ENCODE measurements at places on chromosomes 4 and X. TPM values are rescaled to one million over a fixed set of nuclear protein-coding genes. Genes with fewer than 3 reads are reported as not detected.

- H3K27ac ChIP-seq, result no peak overlapping the region
- no peaks in the 10 kb centered on the region for H3K36me3 ChIP-seq
- H3K27me3 ChIP-seq, result peaks cover 3% of the 10 kb centered on the region
- no peak overlapping the region for H3K4me3 ChIP-seq
- H3K4me1 ChIP-seq, result no peaks in the 10 kb centered on the region
Observed at GRCh38 chrX:93637591-93637990, 35.8 kb downstream of the NAP1L3 start.

Gene SMIM10
- total RNA-seq, result 0.30 TPM

GRCh38 chrX:55981603-55982002 is 250.6 kb upstream of the KLF8 start:
- H3K36me3 ChIP-seq, result peaks cover 7% of the 10 kb centered on the region
- no peaks in the 10 kb centered on the region for H3K4me1 ChIP-seq
- no peak overlapping the region for H3K27ac ChIP-seq
- H3K27me3 ChIP-seq, result no peaks in the 10 kb centered on the region
- no peak overlapping the region for H3K4me3 ChIP-seq

Gene UPF3B
- total RNA-seq, result 21.3 TPM

- H3K4me3 ChIP-seq, result no peak overlapping the region
- H3K4me1 ChIP-seq, result no peaks in the 10 kb centered on the region
- peaks cover 3% of the 10 kb centered on the region for H3K36me3 ChIP-seq
- H3K27me3 ChIP-seq, result no peaks in the 10 kb centered on the region
Observed at GRCh38 chr4:182863501-182863900, 53.7 kb downstream of the DCTD start.

Gene RAB41
- total RNA-seq, result not detected

- H3K36me3 ChIP-seq, result peaks cover 45% of the 10 kb centered on the region
- H3K27me3 ChIP-seq, result no peaks in the 10 kb centered on the region
Observed at GRCh38 chr4:105455998-105456397, 17.9 kb downstream of the PPA2 start.

- no peak overlapping the region for H3K27ac ChIP-seq
- no peaks in the 10 kb centered on the region for H3K36me3 ChIP-seq
- no peak overlapping the region for H3K4me3 ChIP-seq
- DNase-seq, result no peak
- H3K27me3 ChIP-seq, result no peaks in the 10 kb centered on the region
Observed at GRCh38 chrX:97060020-97060419, 176.3 kb downstream of the RPA4 start.

Gene GAGE12J
- total RNA-seq, result not detected

- H3K4me3 ChIP-seq, result no peak overlapping the region
- H3K4me1 ChIP-seq, result no peaks in the 10 kb centered on the region
- DNase-seq, result no peak
- peaks cover 10% of the 10 kb centered on the region for H3K27me3 ChIP-seq
Observed at GRCh38 chr4:146041139-146042004, 102.7 kb upstream of the ZNF827 start.

DNA sequence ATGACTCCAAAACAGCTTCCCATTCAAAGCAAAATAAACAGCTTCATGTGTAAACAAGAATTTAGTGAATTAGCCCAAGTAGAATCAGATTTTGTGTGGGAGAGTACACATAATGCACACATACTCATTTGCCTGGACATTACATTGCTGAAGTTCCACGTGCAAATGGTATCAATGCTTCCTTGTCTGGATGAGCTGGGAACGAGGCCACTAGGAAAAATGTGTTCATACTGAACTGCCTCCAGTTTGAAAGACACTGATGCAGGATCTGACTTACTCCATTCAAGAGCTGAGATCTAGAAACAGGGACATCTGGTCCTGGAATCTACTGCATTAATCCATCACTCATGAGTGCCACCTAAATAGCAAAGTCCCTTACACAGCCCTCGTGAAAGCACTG is 228.0 kb downstream of the APBB2 start:
- H3K4me1 ChIP-seq, result no peaks in the 10 kb centered on the region
- H3K27ac ChIP-seq, result no peak overlapping the region
- no peaks in the 10 kb centered on the region for H3K36me3 ChIP-seq
- no peak for DNase-seq
- H3K27me3 ChIP-seq, result peaks cover 5% of the 10 kb centered on the region

Gene GAGE12E
- total RNA-seq, result not detected

GRCh38 chr4:168880811-168881595 is 129.1 kb downstream of the CBR4 start:
- H3K27me3 ChIP-seq, result peaks cover 36% of the 10 kb centered on the region
- no peak for DNase-seq
- H3K4me3 ChIP-seq, result no peak overlapping the region
- H3K4me1 ChIP-seq, result peaks cover 10% of the 10 kb centered on the region

DNA sequence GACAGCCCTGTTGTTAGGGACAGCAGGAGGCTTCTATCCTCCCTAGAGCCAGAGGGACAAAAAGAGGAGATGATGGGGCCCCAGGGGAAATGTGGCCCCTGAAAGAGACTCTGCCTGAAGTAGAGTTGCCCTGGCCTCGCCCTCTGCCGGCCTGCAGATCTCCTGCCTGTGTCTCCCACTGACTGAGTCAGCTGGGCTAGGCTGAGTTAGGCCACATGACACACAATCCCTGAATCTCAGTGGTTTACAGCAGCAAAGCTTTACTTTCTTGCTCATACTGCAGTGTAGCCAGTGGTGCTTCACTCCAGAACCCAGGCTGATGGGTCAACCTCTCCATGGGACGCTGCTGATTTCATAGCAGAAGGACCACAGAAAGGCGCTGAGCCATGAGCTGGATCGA is 23.5 kb downstream of the DRD5 start:
- no peaks in the 10 kb centered on the region for H3K4me1 ChIP-seq
- DNase-seq, result no peak
- no peak overlapping the region for H3K4me3 ChIP-seq
- H3K27me3 ChIP-seq, result peaks cover 13% of the 10 kb centered on the region
- H3K27ac ChIP-seq, result no peak overlapping the region

DNA sequence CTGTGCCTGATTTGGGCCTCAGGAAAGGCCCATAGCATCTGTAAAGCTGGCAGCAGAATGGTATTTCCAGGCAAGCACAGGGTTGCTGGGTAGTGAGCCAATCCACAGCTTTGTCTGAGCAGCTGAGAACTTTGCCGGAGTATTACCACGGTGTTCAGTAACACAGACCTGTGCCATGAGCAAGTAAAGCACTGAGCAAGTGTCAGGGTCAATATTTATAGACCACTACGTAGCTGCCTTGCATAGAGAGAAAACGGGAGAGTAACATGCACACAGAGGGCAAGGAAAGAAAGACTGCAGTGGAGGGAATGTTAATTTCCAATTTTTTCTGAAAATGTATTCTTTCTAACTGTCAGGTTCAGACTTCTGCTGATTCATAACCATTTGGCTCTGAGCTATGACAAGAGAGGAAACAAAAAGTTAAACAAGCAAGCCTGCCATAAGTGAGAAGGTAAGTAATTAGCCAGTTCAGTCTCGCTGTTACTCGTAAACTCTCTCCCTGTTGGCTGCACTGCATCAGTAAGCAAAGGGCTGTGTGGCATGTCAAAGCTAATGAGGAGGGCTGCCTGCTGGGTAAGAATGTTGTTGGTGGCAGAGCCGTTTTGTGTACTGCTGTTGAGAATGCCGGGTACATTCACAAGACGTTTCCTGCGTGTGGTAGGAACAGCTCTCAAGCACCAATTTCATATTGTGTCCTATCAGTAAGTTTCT is 238.1 kb downstream of the BMPR1B start:
- H3K36me3 ChIP-seq, result no peaks in the 10 kb centered on the region
- H3K27me3 ChIP-seq, result no peaks in the 10 kb centered on the region
- H3K27ac ChIP-seq, result peak overlapping the region; percentile 72

DNA sequence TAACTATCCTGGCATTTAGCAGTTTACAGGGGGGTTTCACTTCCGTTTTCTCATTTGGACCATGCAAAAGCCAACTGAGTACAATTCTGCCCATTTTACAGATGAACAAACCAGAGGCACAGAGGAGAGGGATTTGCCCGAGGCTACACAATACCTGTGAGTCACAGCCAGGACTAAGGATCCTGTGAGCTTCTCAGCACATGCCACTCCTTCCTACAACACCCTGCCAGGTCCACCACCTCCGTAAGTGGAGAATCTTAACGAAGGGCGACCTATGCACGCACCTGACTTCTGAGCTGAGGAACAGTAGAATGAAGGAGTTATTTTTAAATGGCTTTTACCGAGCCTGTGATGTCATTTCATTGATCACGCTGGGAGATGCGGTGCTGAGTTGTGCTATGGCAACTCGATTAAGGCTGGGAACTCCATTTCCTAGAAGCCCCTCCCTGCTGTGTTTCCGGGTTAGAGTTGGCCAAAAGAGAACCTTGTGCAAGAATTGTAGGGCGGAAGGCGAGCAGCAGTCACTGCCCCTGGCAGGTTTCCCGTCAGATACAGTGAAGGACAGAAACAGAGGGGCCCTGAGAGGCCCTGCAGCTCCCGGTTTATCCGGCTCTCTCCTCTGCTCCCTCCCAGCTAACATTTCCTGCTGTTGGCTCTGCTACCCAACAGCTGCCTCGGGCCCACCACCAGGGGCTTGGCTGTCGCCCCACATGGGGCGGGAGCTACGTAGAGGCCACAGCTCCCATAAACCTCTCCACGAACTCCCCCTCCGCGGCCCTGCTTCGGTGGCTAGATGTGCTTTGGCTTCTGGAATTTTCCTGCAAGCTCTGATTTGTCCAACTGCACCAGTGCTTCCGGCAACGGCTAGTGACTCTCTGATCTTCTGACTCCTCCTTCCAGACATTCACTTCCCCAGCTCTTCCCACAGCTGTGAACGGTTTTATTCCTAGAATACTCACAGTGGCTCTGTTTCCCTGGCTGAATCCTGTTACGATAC is 75.1 kb upstream of the USP9X start:
- H3K4me1 ChIP-seq, result peaks cover 21% of the 10 kb centered on the region
- H3K27ac ChIP-seq, result peak overlapping the region; percentile 83
- no peaks in the 10 kb centered on the region for H3K36me3 ChIP-seq
- H3K4me3 ChIP-seq, result peak overlapping the region; percentile 56

DNA sequence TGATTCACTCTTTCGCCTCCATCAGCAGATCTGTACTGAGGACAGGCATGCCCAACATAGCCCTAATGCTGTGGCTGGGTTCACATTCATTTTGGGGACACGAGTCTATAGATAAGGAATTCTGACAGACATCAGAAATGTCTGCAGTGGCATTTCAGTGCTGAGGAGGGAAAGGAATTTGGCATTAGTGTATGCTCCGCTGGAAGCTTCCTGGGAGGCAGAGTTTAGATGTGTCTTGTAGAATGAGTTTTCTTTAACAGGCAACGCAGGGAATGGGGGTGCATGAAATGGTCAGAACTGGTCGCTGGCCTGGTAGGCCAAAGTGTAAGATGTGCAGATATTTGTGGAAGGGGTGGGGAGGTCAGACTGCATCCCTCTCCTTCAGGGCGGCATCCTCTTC is 43.5 kb upstream of the ZNF518B start:
- H3K36me3 ChIP-seq, result no peaks in the 10 kb centered on the region
- no peaks in the 10 kb centered on the region for H3K4me1 ChIP-seq
- H3K27me3 ChIP-seq, result peaks cover 4% of the 10 kb centered on the region

- no peak overlapping the region for H3K4me3 ChIP-seq
- no peak overlapping the region for H3K27ac ChIP-seq
- peaks cover 30% of the 10 kb centered on the region for H3K4me1 ChIP-seq
- DNase-seq, result no peak
Observed at GRCh38 chrX:20519826-20520225, 253.1 kb upstream of the RPS6KA3 start.

Gene GLRB
- not detected for total RNA-seq
